CD8-positive, alpha-beta memory T cell (primary cell): ENCODE measurements at places on chromosomes 16 and 17.

DNA sequence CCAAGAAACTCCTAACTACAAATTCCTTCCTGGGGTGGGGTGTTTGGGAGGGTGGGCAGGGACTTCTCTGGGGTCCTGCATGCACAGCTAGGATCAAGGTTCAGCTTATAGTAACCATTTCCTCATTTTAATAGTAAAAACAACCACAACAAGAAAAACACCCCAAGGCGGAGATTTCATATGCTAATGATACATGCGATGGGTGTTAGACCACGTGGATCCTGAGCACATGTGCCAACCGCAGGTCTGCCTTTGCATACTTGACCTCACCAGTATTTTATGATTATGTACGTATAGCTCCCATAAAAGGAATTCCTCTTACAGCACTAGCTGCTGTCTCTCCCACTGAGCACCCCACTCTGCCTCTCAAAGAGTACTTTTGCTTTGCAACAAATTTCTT lies 1.9 kb downstream of the KRTAP4-11 start:
- no peak for DNase-seq

- DNase-seq, result no peak
Observed at GRCh38 chr16:57903656-57904055, 67.3 kb downstream of the CNGB1 start.

DNA sequence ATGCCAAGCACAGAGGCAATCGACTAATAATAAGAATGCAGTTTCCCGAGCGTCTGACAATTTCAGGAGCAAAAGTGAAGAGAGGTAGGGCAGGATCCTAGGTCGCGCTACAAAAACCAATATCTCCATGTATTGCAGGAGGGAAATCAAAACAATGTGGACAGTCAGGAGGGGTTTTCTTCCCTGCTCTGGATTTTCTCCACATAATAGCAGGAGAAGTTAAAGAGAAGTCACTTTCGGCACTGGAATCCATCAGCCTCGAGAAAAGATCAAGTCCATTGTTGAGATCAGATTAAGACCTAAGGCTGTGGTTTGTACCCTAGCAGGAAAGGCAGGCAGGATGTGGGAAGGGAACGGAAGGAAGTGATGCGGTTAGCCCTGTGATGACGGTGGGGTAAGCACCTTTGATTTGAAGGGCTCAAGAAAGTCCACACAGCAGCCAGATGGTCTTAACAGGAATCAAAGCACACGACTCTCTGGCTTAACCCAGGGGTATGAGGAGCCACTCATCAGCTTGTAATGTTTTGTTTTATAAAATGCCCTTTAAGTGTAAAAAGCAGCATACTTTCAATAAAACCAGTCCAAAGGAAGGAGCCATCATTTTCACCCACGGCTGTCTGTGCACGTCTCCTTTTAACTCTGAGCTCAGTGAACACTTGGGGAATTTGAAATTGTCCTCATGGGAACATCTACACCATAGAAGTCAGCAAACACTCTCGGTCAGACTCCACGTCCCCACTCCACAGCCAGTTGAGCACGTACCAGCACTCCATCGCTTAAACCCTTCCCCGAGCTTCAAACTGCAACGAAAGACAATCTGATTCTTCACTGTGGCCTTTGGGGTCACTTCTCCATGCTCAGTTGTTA lies 15.8 kb upstream of the AKTIP start:
- DNase-seq, result peak; percentile 83

- no peak for DNase-seq
Observed at GRCh38 chr16:55439101-55439690, 39.8 kb upstream of the MMP2 start.

DNA sequence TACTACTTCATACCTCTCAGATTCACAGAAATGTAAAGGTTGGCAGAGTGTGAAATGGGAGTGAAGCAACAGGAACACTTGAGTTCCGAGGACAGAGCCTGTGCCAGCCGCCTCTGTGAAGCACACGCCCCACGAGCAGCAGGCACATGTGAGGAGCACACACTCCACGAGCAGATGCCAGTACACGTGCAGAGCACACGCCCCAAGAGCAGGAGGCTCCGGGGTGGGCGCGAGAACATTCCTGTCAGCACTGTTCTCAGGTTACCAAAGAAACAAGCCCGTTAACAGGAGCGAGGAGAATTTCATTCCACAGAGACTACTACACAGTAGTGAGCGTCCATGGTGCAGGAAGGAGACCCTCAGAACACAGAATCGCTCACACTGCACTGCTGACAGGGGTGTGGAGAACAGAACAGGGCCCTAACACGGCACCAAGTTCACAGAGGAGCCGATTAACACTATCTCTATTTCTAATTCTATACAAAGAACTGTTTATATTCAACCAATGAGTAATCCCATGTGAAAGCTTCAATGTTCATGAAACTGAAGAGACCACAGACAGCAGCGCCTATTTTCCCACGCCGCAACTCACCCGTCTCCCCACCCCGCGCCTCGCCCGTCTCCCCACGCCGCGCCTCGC lies 40.1 kb downstream of the KLHDC4 start:
- no peak for DNase-seq

GRCh38 chr16:66002601-66003000 lies 363.9 kb upstream of the CDH5 start:
- DNase-seq, result no peak
